Esophagus muscularis mucosa (tissue), 4 donors: ENCODE measurements at places on chromosomes 1 and 21.

DNA sequence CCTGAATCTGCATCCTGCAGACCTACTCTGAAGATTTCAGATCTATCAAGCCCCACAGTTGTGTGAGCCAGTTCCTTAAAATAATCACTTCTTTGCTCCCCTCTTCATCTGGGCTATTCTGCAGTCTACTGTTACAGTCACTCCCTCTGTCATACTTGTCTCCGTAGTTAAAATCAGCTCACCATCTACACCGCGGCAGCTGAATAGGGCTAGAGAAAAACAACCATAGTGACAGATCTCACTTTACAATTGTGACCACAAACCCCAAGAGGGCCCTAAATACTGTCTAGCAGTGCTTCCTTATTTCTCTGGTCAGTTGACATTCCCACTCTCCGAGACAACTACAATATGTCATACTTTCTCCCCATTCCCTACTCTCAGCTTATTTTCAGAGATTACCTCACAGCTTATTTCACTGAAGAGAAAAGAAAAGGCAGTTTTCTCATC lies 12.9 kb downstream of the DESI2 start:
- no peak for DNase-seq

GRCh38 chr1:222656391-222657155 lies 38.7 kb downstream of the MIA3 start:
- no peak for DNase-seq

GRCh38 chr1:6960860-6961259 lies 175.6 kb downstream of the CAMTA1 start:
- DNase-seq, result no peak

DNA sequence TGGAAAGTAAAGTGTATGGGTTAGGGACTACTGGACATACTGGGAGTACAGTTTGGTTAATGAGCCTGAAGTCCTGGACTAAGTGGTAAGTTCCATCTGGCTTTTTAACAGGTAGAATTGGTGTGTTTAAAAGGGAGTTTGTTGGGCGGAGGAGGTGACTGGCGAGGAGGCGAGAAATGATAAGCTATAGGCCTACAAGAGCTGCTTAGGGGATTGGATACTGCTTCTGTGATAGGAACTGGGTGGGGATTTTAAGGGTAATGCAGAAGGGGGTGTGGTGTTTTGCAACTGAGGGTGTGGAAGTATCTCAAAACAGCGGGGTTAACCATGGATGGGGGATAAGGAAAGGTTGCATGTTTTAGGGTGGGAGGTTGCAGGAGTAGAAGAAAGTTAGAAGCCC lies 3.5 kb downstream of the ERVH48-1 start:
- DNase-seq, result no peak

DNA sequence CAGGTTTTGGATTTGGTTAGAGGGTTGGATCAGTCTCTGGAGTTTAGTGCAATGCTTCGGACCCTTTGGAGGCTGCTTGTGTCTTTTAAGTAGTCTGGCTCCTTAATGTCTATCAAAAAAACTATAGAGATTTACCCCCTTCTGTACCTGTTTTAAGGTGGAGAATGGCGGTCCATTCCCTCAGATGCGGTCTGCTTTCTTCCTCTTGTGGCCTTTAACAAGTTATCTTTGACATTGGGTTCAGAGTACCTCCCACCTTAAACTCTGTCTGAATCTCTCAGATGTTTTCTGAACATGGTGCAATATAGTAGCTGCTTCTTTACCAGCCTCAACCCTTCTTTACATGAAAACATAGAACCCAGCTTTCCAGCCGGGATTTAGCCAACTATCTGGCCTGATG lies 2.4 kb downstream of the IPO9 start:
- DNase-seq, result peak; percentile 21

- DNase-seq, result no peak
Observed at GRCh38 chr21:18152371-18152770, 92.3 kb upstream of the CHODL start.

GRCh38 chr1:17274186-17275170 lies 25.6 kb downstream of the PADI3 start:
- DNase-seq, result no peak

- DNase-seq, result no peak
Observed at GRCh38 chr21:43191521-43191920, 22.7 kb downstream of the CRYAA start.

DNA sequence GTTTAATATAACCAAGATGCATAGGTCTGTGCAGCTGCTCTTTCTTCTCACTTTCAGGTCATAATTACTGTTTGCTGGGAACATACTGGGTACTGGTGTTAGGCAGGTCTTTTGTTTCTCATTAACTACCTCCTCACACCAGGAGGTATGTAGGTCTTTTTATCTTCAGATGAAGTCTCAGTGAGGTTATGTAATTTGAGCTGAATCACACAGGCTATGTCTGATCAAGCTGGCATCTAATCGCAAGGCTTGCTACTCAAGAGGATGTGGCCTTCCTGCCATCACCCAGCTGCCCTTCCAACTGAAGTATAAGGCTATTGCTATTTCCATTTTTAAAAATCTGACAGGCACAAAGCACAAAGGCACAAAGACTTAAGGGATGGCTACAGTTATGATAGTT lies 96.4 kb downstream of the RUNX1 start:
- DNase-seq, result no peak

GRCh38 chr1:75579046-75579445 lies 31.9 kb downstream of the SLC44A5 start:
- no peak for DNase-seq

GRCh38 chr1:11080931-11081330 lies 18.7 kb downstream of the EXOSC10 start:
- DNase-seq, result no peak

GRCh38 chr1:225855503-225856300 lies 26.5 kb downstream of the TMEM63A start:
- DNase-seq, result no peak

GRCh38 chr1:34057347-34058130 lies 107.5 kb downstream of the CSMD2 start:
- DNase-seq, result no peak

DNA sequence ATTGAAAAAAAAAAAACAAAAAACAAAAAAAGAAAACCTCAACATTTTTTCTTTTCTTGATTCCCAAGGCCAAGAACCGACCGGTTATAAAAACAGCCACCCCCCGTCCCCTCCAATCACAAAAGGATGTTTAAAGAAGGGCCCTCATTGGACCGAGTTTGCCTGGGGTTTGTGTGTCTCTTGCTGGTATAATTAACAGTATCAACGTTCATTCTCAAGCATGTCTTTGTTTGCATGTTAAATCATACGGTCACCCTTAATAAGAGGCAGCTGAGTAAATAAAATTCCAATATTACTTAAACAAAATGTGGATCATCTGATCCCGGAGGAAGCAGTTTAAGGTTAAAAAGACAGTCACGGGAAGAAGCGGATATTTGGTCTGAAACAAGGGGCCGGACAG lies 201.1 kb downstream of the PRDM2 start:
- DNase-seq, result no peak

DNA sequence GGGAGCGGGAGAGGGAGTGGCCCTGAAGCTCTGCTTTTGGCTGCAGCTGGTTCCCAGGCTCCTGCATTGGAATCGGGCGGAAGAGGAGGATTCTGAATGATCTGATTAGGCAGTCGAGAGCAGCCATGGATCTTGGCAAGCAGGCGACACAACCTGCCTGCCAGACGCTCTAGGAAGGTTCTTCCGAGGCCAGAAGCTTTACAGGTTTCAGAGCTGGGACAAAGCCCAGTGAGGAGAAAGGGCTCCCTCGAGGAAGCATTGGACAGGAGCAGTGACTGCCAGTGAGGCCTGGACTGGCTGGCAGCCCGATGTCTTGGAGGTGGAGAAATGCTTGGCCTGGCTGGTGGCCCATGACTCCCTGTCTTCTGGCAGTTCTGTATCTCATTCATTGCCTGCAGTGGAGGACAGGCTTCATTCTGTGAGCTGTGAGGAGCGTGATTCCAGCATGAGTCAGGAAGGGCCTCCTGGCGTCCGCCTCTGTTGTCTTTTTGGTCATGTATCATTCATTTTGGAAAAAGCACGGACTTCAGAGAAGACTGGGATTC lies 132.7 kb upstream of the IPO9 start:
- DNase-seq, result peak; percentile 96

DNA sequence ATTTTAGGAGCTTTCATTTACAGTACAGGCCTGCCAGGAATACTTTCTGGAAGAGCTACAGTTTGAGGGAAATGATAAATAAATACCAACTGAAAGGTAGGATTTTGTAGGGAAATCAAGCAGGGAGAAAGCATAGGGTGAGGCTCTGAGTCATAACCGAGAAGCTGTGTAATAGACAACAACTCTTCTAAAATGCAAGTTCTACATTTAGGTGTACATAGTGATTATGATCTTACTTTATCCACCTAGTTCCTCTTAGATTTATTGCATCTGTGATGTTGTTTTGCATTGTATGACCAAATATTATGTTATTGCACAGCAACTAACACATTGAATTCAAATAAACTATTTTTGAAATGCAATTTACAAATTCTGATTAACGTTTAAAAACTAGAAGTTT lies 819.3 kb downstream of the PLA2G4A start:
- no peak for DNase-seq

GRCh38 chr1:178150610-178151009 lies 56.7 kb downstream of the RASAL2 start:
- no peak for DNase-seq

- DNase-seq, result no peak
Observed at GRCh38 chr1:68363339-68363738, 86.4 kb downstream of the RPE65 start.

DNA sequence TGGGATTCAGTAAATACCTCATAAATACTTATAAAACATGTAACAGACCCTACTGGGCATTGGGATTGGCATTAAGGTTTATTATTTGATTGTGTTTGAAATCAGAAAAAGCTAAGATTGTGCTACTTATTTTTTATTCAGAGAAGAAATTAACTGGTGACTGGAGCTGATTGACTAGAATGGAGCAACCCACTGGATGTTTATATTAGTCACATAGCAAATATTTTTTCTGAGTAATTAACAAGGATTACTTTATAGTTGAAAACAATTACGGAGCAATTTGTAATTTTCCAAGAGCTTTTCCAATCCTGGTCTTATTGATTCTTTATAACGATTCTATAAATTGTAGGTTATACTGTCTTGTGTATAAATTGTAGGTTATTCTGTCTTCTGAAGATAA lies 208.7 kb downstream of the HLX start:
- DNase-seq, result no peak

DNA sequence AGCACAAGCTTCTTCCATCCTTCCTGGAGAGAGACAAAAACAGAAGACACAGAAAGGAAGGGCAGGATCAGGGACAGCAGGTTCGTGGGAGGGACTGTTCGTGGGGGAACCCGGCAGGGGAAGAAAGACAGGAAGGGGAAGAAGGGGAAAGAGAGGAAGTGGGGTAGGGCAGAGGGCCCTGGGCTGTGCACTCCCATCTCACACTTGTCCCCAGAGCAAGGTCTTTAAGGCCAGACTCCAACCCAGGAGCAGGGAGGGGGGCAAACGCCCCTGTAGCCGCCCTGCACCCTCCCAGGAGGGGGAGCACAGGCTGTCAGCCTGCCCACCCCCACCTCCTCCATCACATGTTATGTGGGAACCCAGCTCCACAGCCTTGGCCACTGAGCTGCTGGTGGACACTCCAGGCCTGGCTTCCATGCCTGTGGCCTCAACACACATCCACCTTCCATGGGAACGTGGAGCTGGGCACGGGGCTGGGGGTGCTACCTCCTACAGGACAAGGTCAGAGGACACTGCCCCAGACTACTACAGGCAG lies 9.3 kb downstream of the SLC19A1 start:
- DNase-seq, result no peak
